Stimulated activated CD8-positive, alpha-beta memory T cell treated with anti-CD3 and anti-CD28 coated beads, Interleukin-15, amount 100 ng/mL, for 48 hours (primary cell): ENCODE measurements at places on chromosomes 2 and 18.

DNA sequence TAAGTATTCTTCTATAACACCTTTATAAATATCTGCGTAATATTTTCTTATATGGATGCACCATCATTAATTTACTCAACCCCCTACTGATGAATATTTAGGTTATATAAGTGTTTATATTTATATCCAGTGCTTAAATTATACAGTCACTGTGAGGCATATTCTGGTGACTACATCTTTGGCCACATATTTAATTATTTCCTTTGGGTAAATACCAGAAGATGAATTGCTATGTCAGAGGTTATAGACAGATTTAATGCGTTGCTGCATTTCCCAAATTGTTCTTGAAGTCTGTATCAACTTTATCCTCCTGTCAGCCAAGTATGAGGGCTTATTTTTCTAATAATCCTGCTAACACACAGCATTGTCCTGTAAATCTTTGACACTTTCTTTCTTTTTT is 18.7 kb downstream of the DYSF start:
- DNase-seq, result no peak

GRCh38 chr18:41756141-41756540 is 198.9 kb upstream of the PIK3C3 start:
- no peak for DNase-seq

- no peak for DNase-seq
Observed at GRCh38 chr18:37254236-37254754, 311.3 kb downstream of the CELF4 start.

DNA sequence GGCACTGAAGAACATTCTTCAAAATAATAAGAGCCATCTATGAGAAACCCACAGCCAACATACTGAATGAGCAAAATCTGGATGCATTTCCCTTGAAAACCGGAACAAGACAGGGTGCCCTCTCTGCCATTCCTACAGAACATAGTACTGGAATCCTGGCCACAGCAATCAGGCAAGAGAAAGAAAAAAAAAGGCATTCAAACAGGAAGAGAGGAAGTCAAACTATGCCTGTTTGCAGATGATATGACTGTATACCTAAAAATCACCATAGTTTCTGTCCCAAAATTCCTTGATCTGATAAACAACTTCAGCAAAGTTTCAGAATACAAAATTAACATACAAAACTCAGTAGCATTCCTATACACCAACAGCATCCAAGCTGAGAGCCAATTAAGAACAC is 119.5 kb upstream of the PARD3B start:
- DNase-seq, result no peak

- DNase-seq, result no peak
Observed at GRCh38 chr18:69233465-69234054, 167.1 kb upstream of the DOK6 start.

DNA sequence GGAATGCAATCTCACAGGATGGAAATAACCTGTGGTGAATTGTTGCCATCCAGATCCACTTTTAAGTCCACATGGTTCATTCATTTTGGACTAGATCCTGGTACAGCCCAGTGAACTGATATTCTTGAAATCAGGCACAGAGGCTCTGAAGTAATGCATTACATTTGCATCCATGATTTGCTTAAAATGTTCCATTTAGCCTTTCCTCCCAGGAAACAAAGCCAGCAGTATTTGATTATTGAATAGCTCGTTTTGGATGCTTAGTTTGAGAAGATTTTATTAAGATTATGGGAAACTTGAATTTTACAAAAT is 995.8 kb upstream of the CDH2 start:
- DNase-seq, result no peak

DNA sequence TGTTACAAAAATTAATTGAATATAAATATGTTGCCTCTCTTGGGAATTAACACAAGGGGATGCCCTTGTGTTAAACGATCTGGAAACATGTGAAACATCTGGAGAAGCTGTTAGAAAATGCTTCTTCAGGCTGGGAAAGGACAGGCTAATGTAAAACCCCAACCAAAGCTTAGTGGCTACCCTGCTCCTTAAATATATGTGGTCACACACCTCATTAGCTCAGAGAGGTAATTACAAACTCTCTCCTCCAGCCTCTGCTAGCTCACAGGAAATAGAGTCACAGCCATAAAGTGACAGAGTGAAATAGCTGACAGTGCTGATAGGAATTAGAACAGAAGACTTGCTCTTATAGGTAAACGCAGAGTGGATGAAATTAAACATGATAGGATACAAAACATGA is 155.9 kb downstream of the RAB3GAP1 start:
- DNase-seq, result no peak

- DNase-seq, result no peak
Observed at GRCh38 chr2:60167089-60167488, 386.4 kb downstream of the BCL11A start.

DNA sequence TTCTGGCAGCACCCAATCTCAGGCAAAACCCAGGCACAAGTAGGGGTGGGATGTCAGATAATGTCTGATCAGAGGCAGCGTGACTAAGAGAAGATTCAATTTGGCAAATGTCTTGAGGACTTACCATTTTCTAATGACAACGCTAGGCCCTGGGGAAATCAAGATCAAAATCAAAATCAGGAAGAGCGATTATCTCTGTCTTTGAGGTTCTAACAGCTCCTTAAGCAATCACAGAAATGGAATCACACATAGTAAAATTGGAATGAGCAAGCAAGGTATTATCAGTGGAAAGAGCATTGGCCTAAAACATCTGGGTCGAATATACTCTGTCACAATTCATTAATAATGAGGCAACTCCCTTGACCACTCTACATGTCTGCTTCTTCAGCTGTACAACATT is 8.6 kb upstream of the SERPINB2 start:
- DNase-seq, result no peak

GRCh38 chr2:171086352-171087290 is 74.1 kb downstream of the TLK1 start:
- DNase-seq, result peak; percentile 5

- DNase-seq, result no peak
Observed at GRCh38 chr18:60113396-60113795, 213.6 kb downstream of the PMAIP1 start.

- DNase-seq, result no peak
Observed at GRCh38 chr18:69759046-69759445, 188.6 kb downstream of the CD226 start.

DNA sequence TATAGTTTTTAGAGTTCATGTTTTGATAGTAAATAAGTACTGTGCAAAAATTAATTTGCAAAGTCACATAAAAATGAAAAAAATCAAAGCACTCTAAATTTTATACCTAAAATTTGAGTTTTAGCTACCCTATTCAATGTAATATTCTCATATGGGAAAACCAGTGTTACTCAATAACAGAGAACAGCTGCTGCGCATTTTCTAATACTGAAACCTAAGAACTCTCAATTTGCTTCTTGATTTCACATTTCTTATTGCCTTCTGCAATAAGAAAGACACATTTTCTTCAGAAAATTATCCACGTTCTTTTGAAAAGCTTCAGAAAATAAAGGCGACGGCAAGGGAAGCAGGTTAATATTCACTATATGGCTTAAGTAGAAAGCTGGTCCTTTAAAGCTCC is 199.1 kb upstream of the CCDC150 start:
- no peak for DNase-seq

DNA sequence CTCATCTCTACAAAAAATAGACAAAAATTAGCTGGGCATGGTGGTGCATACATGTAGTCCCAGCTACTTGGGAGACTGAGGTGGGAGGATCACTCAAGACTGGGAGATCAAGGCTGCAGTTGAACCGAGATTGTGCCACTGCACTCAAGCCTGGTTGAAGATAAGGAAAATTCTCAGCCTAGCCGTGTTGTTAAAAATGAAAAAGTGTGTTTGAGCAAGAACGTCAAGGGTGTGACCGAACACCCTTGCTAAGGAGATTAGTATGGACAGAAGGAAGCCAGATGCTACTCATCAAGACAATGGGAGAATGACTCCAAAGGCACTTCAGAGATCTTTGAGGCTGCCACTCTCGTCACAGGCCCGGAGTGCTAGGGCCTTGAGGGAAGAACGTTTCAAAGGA is 70.0 kb upstream of the NDUFV2 start:
- DNase-seq, result no peak

DNA sequence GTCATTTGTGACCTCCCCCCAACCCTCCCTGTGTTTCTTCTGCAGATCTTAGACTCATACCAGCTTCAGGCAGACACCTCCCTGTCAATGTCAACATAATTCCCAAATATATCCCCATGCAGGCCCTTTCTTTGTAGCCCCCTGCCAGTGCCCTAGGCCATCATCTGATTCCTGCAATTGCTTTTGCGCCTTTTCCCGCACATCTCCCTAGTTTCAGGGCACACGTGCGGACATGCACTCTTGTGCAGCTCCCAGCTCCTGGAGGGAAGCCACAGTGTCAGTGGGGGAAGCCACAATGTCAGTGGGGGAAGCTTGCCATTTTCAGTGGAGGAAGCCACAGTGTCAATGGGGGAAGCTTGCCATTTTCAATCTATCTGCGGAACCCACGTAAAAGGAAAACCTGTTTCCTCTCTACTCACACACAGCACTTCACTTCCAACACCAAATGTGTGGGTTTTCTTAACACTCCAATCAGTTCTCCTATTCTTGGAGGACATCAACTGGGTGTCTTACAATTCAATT is 256.4 kb downstream of the ACKR3 start:
- DNase-seq, result no peak

- no peak for DNase-seq
Observed at GRCh38 chr18:66638856-66639629, 35.2 kb upstream of the CDH19 start.

DNA sequence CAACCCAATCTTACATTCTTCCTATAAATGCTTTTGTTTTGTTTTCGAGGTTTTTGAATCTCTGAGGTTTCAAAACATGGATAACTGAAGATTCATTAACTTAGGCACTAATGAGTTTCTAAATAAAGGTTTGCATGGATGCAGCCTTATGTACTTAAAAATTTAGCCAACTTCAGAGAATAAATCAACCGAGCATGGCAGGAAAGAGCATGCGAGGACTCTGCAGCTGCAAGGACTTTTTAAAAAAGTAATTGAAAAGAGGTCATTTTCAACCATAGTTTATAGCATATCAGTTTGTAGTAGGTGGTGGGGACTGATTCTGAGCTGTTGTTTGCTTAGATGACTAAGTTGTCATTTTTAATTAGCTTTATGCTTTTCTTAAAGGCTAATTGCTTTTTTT is 567.0 kb upstream of the ZEB2 start:
- no peak for DNase-seq

DNA sequence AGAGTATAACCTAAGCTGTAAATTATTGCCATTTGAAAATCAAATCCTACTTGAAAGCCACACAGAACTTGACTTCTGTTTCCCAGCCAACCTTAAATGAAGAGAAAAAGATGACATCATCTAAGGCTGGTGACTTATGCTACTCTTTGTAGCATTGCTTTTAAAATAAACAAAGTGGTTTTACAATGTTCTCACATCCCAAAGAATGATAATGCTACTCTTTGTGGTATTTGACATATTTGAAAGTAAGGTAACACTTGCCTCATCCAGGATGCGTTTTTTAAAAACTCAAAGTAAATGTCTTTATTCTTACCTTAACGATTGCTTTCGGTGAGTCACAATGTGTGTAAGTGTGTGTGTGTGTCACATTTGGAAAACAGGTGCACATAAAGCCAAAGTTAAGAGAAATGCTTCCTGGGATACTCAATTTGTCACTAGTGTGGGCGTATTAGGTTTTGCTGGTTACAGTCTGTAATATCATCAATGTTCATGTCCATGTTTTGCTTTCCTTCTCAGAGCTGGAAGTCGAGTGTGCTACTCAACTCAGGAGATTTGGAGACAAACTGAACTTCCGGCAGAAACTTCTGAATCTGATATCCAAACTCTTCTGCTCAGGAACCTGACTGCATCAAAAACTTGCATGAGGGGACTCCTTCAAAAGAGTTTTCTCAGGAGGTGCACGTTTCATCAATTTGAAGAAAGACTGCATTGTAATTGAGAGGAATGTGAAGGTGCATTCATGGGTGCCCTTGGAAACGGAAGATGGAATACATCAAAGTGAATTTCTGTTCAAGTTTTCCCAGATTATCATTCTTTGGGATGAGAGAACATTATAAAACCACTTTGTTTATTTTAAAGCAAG is 2.6 kb downstream of the PMAIP1 start:
- DNase-seq, result no peak

GRCh38 chr2:85710687-85711577 is 16.8 kb downstream of the GNLY start:
- DNase-seq, result no peak

GRCh38 chr18:905307-905947 is 756 bp downstream of the ADCYAP1 start:
- no peak for DNase-seq

- peak; percentile 76 for DNase-seq
Observed at GRCh38 chr2:135985826-135986393, 484 bp upstream of the DARS1 start.

DNA sequence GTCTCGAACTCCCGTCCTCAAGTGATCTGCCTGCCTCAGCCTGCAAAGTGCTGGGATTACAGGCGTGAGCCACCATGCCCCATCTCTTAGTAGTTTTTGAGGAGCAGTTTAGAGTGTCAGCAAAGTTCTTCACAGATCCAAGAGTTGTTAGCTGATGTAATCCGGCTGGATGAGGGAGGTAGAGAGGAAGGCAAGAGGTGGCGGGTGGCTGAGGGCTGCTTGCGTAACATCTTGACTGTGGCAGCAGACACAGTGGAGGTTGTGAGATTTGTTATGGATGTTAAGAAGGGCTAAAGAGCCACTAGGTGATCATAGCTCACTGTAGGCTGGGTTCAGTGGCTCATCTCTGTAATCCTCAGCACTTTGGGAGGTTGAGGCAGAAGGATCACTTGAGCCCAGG is 19.5 kb upstream of the FAM136A start:
- no peak for DNase-seq

DNA sequence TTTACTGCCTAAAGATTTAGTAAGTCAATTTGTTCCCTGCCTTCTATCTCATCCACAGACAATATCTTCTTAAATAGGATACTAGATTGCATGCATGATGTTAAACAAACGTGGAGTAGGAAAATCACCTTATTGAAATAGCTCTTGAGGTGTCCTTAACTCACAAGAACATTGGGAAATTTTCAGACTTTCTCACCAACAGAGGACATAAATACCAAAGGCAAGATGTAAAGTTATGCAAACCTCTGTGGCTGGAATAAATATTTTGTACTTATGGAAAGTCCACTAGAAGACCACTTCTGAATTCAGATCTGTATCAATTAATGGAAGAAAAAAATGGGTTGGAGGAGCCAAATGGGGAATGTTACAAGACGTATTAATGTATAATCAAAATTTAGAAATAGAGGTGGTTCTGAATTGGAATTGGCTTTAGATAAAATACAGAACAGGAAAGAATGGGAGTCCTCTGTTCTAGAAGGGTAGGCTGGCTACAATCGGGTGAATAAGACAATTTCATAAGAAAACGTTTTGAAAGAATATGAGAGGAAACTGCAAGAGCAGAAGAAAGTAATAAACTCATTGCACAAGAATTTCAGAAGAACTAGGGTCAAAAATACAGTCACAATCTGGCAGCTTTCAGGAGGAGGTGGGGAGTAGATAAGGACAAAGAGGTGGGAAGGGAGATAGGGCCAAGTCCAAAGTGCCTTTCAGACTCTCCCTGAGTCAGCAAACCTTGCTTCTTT is 69.3 kb upstream of the FN1 start:
- DNase-seq, result no peak

- DNase-seq, result no peak
Observed at GRCh38 chr2:216426938-216427337, 14.7 kb downstream of the SMARCAL1 start.

- DNase-seq, result no peak
Observed at GRCh38 chr18:68865021-68865420, 67.1 kb downstream of the CCDC102B start.

GRCh38 chr2:8956774-8957173 is 46.7 kb downstream of the MBOAT2 start:
- DNase-seq, result no peak

- DNase-seq, result no peak
Observed at GRCh38 chr2:44075541-44075940, 79.8 kb upstream of the LRPPRC start.
